Endothelial cell of umbilical vein (primary cell): ENCODE measurements at places on chromosomes 13 and 19.

- H3K4me3 ChIP-seq = no peak overlapping the region
- no peaks in the 10 kb centered on the region for H3K4me1 ChIP-seq
- no peak for DNase-seq
- no peaks in the 10 kb centered on the region for H3K36me3 ChIP-seq
These were observed 385.8 kb downstream of the ITGBL1 start for GRCh38 chr13:101838323-101838722.

DNA sequence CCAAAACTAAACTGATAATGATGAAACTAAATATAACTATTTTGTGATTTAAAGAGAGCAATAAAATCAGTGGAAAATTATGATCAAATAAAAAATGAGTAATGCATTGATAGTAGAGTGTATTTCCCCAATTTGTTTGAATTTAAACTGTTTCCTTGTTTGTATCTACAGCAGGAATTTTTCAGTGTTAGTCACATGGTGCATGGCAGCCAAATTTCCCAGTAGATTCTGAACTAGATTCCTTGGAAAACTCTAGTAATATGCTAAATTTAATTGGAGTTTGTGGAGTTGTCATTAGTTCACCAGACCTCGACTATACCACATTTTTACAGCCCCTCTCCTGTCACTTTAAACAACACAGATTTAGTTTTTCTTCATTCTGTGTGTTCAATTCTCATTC is 156.2 kb downstream of the PCCA start:
- H3K27me3 ChIP-seq = no peaks in the 10 kb centered on the region
- H3K4me3 ChIP-seq = no peak overlapping the region
- no peak for DNase-seq
- no peak overlapping the region for H3K27ac ChIP-seq

- no peaks in the 10 kb centered on the region for H3K36me3 ChIP-seq
- H3K4me1 ChIP-seq = peaks cover 9% of the 10 kb centered on the region
- H3K27me3 ChIP-seq = peaks cover 43% of the 10 kb centered on the region
These were observed 115.1 kb downstream of the KCNRG start for GRCh38 chr13:50130123-50130946.

GRCh38 chr19:8528500-8528899 is 14.5 kb upstream of the ZNF414 start:
- no peak for DNase-seq
- H3K4me1 ChIP-seq = peaks cover 7% of the 10 kb centered on the region
- H3K27ac ChIP-seq = no peak overlapping the region
- no peaks in the 10 kb centered on the region for H3K27me3 ChIP-seq
- H3K36me3 ChIP-seq = no peaks in the 10 kb centered on the region
- H3K4me3 ChIP-seq = no peak overlapping the region

GRCh38 chr19:55113570-55114039 is 3.8 kb downstream of the PPP1R12C start:
- H3K4me1 ChIP-seq = peaks cover 20% of the 10 kb centered on the region
- peak overlapping the region; percentile 57 for H3K27ac ChIP-seq
- no peak overlapping the region for H3K4me3 ChIP-seq
- peak; percentile 88 for DNase-seq

DNA sequence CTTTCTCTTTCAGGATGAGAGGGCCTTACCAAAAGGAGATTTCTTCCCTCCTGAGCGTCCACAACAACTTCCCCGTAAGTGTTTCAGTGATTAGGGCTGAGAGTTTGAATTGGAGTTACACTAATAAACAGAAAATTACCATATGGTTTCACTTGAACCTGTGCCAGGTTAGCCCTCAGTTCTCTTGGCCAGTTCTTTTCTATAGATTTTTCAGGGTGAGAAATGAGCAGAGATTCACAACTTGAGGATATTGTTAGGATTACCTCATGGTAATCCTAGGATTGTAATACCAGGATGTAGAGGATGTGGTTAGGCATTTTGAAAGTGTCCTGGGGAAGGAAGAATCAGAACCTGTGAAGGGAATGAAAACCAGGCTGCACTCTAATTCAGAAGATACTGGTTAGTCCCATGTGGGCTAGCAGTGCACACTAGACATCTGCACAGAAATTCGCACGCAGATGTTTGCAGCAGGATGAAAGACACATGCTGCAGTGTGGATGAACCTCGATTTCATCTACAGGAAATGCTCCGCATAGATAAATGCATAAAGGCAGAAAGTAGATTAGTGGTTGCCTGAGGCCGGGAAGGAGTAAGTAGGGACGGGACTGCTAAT is 24.1 kb downstream of the HNRNPM start:
- no peak overlapping the region for H3K4me3 ChIP-seq
- no peak for DNase-seq
- H3K27ac ChIP-seq = no peak overlapping the region
- peaks cover 55% of the 10 kb centered on the region for H3K36me3 ChIP-seq
